Stimulated activated CD8-positive, alpha-beta memory T cell treated with anti-CD3 and anti-CD28 coated beads, Interleukin-7, amount 100 ng/mL, for 1 hour (primary cell): ENCODE measurements at places on chromosomes 3 and 15.

- DNase-seq: no peak
Measured at GRCh38 chr3:178203165-178203564, 333.1 kb upstream of the KCNMB2 start.

DNA sequence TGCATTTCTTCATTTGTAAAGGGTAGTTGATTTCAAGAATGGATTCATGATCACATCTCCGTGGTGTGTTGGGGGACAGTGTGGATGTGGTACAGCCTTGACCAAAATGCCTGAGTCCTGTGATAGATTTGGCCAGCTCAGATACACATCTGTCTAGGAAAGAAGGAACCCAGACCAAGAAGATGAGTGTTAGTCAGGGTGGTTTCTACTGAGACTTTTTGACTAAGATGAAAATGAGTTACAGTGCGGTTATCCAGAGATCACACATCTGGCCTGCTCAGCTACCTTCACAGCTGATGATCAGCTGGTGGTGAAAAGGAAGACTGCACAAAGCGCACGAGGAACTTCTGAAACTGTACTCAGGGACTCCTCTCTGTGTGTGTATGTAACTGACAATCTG lies 68.0 kb downstream of the FNDC3B start:
- no peak for DNase-seq

DNA sequence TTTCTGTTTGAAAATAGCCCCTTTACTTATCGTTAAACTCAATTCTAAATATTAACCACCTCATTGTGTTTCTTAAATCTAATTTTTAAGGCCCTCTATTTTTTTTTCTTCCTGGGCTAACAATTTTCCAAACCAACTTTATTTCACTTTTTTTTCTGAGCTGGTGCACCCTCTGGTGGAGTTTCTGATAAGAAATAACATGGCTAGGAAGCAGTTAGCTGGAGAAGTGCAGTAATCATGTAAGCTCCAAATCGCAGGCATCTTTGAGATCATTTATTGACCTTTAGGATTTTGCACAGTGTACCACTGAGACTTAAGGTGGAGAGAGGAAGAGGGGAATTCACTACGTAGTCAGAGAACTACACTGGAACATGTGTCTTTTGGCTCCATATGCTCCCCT lies 6.4 kb downstream of the TMEM207 start:
- DNase-seq: no peak

GRCh38 chr3:185712337-185712736 lies 112.5 kb downstream of the IGF2BP2 start:
- no peak for DNase-seq

- no peak for DNase-seq
Measured at GRCh38 chr3:44329946-44330345, 8.6 kb upstream of the TCAIM start.

DNA sequence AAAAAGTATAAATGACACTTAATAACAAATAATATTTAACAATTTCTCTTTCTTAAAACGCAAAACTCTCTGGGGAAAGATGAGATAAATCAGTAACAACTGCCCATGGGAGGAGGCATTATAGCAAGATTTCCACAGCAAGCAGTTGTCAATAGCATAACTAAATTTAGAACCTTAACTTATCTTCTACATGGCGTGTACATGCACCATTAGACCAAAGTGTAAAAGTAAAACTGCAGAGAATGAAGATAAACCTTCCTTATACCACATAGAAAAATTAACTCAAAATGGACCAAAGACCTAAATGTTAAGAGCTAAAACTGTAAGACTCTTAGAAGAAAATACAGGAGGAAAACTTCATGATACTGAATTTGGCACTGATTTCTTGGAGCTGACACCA lies 39.9 kb downstream of the MYO5A start:
- no peak for DNase-seq

GRCh38 chr15:38562278-38562677 lies 2.3 kb downstream of the RASGRP1 start:
- DNase-seq: no peak

GRCh38 chr3:125602752-125603649 lies 7.7 kb upstream of the OSBPL11 start:
- no peak for DNase-seq

DNA sequence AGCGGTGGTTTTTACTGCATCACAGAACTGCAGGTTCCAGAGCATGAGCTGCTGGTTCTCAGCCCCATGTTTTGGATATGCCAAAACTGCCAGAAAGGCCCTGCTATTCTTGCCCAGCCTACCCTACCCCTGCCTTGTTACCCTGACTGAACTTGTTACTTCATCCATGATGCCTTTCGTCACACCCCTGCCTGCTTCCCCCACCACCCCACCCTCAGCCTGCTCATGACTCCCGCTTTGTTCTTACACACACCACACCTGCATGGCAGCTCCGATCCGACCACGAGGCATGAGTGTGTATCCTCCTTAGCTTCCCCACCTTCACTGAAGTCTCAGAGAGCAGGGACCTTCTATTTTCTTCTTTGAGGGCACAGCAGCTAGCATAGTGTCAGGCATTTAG lies 5.1 kb upstream of the TM4SF1 start:
- DNase-seq: no peak

- no peak for DNase-seq
Measured at GRCh38 chr3:53841296-53841695, 4.9 kb downstream of the CHDH start.

GRCh38 chr3:187770224-187770623 lies 25.0 kb upstream of the BCL6 start:
- DNase-seq: no peak

DNA sequence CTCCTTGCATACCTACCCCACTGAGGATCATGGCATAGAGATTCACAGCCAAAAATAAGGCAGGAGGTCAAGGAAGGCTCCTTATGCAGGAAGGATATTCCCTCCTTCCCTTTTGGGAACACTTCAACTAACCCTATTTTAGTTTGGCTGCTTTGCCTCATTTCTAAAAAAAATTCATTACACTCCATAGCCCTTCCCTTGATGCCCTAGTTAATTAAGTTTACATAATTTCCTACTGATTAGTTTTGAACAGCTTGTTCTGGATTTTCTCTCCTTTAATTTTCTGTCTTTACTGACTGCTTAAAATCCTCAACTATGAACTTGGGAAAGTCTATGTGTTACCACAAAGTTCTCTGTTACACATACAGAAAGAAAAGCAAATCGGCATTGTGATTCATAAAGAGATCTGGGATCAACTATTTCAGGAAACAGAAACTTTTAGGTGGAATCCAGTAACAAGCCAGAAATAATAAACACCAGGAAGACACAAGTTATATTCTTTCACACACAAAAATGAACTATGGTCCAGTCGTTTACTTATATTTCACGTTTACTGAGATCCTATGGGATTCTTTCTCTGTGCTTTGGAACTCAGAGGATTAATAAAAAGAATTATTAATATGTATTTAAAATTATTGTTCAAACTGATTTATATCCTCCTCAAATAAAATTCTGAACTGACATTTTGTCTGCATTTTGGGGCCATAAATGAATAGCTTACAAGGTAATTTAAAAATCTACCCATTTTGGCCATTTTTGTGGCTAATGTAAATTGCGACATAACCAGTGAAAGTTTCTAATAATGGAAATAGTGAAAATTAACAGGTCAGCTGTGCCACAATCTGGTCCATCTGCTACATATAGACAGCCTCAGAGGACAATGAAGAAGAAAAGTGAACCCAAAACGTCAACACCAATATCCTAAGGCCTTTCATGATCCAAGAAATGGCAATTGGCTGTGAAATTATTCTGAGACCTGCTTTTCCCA lies 113.8 kb downstream of the FRMD5 start:
- no peak for DNase-seq
